ENCODE measurements at places on chromosomes 11 and 22.
A peak's percentile ranks its signal among the peaks of the same experiment; 100 is the strongest.

GRCh38 chr11:94855666-94856065, 87.5 kb downstream of the AMOTL1 start:
- no peak for DNase-seq

DNA sequence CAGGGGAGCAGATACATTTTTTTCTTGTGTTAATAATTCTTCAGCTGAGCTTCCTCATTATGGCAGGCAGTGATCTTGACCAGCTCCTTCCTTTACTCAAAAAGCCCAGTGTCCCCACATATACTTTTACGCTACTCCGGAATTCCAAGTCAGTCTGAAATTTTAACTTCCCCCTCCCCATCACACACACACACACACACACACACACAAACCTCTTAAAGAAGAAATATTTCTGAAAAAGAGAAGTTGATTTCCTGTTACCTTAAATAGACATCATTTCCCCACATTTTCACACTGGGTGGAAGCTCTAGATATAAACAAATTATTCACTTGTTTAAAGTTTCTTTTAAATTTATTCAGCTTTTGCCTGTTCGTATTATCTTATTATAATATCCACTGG, 113.9 kb downstream of the DBX1 start:
- DNase-seq, result no peak

- peak; percentile 25 for DNase-seq
Observed at GRCh38 chr22:40176921-40177737, 596 bp upstream of the TNRC6B start.

DNA sequence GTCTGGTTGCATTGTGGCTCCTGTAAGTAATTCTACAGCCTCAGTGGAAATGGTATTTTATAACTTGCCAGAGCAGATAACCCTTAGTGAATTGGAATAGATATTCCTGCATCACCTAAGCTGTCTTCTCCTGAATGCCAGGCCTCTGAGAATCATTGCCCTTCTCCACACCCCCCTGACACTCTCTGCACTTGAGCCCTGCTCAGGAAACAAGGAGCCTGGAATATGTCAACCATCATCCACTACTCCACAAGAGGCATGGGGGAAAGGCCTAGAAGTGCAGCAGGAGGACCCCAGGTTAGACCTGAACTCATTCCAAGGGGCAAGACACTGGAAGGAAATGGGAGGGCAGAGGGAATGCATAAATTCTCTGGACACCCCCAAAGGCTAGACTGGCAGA, 72.4 kb downstream of the DSCAML1 start:
- no peak for DNase-seq

DNA sequence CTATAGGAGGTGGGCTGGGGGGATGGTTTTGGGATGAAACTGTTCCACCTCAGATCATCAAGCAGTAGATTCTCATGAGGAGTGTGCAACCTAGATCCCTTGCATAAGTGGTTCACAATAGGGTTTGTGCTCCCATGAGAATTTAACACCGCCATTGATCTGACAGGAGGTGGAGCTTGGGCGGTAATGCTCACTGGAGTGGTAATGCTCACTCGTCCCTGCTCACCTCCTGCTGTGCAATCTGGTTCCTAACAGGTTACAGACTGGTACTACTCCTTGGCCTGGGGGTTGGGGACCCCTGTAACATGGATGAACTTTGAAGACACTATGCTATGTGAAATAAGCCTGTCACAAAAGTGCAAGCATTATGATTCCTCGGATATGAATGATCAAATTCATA, 87.0 kb upstream of the CLNS1A start:
- no peak for DNase-seq

- no peak for DNase-seq
Observed at GRCh38 chr11:70066628-70067027, 11.5 kb upstream of the ANO1 start.

DNA sequence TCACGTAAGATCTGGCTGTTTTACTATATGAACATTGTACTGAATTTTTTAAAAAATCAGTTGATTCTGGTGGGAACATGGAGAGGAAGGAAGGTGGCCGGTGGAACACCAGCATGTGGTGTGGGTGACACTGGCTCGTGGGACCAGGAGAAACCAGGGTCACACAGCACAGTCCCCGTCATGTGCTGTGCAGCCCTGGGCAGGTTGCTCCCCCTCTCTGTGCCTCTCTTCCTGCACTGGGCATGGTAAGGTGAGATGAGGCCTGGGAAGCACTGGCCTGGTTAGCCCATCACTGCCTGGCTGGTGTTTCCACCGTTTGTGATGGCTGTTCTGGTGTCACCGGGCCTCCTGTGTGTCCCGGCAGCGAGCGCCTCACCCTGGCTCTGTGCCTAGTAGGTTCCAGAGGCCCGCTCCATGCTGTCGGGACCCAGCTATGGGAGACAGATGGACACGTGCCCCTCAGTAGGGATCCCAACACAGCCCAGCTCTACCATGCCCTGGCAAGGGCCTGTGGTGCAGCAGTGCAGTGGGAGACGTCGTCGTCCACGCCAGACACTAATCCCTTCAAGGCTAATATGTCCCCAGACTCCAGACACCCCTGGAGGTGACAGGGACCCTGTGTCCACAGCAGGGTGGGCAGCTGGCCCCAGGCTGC, 88.2 kb upstream of the LINC01488 start:
- no peak for DNase-seq

DNA sequence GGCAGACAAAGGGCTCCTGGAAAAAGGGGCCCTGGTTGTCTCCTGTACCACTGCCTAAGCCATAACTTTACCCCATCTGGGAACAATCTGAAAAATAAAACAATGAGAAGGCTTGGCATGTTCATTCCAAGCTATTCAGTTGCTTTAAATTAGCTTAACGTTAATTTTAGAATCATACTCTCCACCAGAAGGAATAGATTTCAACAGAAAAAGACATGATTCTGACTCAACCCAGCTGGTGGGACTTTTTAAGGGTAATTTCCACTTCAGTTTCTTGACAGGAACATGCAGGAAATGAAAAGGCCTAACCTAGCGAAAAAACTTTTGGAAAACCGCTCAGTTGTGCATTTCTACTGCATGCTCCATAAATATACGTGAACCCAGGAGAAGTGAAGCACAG, 7.9 kb downstream of the SF3A1 start:
- no peak for DNase-seq

DNA sequence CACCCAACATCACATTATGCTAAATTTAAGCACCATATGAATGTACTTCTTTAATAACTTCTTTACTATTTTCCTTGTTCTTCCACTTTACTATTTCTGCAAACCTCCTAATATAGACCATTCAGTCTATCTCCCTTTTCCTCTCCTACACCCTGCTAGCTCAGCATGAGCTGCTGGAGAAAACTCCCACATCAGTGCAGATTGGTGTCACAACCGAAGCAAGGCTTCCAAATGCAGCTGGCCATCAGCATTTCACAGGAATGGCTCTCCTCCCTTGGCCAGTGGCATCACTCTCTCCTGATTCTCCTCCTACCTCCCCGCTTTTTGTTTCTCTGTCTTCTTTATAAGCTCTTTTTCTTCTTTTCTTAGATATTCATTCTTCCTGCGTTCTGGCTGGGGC, 118.7 kb upstream of the ZC3H12C start:
- DNase-seq, result no peak

DNA sequence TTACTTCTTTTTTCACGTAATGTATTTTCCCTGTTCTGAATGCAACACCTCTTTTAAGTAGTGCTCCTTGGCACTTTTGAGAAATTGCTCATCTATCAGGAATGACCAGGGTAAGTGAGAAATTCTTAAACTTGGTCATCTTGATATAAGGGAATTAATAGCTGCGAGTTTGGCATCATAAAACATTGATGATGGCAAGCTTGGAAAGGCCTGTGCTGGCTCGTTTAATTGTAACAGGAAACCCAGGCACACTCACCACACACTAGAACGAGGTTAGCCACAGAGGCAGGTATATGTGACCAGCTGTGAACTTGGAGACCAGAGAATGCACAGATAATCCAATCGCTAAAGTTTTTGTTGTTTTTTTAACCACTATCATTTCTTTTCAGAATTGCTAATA, 24.3 kb downstream of the FAM118A start:
- no peak for DNase-seq

All from trophoblast cell (in vitro differentiated cells and primary cell).